AG04450 (cell line): ENCODE measurements at places on chromosomes 4 and X.

GRCh38 chr4:185283723-185284122 lies 74.3 kb downstream of the SNX25 start:
- DNase-seq = no peak

GRCh38 chr4:48790561-48790960 lies 10.5 kb upstream of the FRYL start:
- DNase-seq = no peak

DNA sequence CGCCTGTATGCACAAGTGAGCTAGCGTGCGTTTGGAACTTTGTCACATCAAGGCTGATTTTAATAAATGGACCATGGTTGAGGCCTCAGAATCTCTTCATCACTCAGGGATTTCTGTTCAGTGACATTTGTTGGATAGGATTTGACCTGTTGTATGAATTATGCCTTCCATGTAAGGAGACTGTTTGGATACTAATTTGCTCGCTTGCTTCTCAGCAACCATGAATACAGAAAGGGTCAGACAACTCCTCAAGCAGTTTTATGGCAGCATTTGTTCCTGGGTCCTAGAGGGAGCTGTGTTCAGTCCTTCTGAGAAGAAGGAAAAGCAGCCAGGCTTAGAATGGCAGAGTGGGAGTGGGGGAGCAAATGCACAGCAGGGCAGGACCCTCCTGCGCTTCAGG lies 269.7 kb upstream of the LCORL start:
- no peak for DNase-seq

- no peak for DNase-seq
Measured at GRCh38 chr4:44675366-44675765, 2.9 kb upstream of the GUF1 start.

DNA sequence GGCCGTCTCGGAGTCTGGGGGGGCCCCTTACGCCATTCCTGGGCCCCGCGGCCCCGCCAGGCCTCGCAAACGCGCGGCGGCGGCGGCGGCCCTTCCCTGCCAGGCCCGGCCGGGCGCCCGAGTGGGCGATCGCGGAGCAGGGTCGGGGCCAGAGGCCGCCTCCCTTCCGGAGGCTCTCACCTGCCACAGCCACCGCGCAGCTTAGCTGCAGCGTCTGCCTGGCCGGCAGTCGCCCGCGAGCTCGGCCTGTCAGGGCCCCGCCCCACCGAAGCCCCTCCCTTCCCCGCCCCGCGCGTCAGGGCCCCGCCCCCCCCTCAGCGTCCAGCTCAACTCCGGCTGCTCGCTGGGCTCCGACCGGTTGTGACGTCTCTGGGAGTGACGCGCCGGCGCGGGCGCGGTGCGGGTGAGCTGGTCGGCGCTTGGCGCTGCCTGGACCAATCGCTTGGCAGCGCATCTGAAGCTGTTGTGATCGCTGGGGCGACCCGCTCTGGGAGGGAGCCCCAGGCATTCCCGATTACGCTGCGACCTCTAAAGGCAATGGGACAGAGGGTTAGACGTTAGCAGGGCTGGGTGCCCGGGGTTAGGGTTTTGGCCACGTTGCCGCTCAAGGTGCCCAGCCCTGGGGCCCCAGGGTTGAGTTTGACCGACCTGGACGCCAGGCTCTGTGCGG lies at the start of gene SLC10A3:
TSS of gene SLC10A3 (minus strand) at position 216 of the 670 bp plus-strand sequence. CDS start 1,689 bp downstream, outside the sequence.
- DNase-seq = peak; percentile 74

DNA sequence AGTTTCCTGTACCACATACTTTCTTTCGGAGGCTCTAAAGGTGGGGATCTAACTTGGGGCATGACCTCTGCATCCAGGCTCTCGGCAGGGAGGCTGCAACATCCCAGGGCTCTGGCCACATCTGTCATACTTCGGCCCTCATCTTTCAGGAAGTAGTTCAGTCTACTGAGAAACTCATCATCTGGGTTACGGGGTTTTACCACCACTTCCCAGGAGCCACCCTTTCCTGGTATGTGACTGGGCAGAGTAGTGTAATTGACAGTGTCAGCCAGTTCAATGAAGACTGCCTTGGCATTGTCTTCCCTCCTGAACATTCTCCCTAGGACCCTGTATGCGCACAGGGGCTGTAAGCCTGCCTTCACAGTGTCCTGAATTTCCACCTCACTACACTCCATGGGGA lies 2.8 kb downstream of the PNMA5 start:
- DNase-seq = no peak

DNA sequence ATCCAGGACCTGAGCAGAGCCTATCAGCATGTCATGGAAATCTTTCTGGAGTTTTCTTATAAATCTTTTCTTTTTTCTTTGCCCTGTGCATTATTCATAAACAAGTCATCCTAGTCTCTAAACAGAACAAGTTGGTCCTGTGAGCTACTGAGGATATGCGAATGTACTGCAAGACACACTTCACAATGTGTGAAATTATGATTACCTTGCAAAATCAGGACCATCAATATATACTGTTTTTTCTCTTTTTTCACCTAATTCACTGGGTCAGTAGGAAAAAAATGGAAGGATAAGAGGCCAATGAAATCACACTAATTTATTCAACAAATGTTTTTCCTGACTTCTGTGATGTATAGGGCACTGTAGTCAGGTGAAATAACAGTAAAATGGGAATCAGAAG lies 14.4 kb upstream of the SORBS2 start:
- DNase-seq = no peak

GRCh38 chrX:87732133-87732532 lies 214.5 kb downstream of the KLHL4 start:
- no peak for DNase-seq

DNA sequence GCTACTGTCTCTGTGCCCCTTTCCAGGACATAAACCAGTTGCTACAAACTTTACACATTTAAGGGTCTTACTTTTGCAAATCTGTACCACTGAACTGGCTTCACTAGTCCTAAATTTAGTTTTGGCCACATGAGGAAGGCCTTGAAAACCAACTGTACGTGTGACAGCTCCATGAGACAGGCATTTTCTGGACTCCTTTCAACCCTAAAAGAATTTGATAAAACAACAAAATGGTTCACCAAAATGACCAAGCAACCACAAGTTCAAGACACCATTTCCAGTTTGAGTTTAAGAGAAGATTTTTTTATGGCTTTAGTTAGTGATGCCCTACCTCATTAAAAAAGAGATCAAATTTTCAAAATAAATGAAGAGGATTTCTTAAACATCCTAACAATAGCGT lies 246.4 kb downstream of the ZNF674 start:
- DNase-seq = no peak
